ENCODE measurements at places on chromosomes 11 and 22.

DNA sequence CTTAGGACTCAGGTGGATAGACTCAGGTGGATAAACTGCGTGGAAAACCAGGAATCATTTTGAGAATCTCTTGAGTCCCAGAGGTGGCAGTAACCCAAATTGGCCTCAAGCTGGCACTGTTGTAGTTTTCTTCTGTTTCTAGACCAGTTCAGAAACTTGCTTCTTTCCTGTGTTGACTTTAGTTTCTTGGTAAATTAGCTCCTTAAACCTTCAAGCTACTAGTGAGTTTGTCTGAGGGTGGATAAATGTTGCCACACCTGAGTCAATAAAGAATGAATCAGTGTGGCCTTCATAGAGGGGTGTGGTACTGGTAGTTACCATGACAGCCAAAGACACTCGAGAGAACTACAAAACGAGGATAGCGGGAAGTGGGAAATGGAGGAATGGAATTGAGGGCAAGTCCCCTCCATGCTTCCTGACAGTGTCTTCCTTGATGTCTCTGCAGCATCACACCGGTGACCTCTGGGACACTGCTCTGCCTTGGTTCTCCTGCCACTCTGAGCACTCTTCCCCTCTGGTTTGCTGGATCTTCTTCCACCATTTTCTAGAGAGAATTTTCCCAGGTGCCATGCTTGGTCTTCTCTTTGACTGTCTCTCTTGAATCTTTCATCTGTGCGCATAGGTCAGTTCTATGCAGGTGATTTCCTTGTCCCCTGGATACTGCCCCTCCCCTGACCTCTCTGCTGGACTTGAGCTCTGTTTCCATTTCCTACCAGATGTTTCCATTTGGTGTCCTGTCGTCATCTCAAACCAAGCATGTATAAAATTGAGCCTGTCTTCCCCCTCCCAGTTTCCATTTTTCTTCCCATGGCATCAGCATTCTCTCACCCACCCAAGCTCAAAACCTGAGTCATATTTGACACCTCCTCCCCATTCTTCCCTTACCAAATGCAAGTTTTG lies 7.2 kb downstream of the POLD4 start:
- no peak for DNase-seq

DNA sequence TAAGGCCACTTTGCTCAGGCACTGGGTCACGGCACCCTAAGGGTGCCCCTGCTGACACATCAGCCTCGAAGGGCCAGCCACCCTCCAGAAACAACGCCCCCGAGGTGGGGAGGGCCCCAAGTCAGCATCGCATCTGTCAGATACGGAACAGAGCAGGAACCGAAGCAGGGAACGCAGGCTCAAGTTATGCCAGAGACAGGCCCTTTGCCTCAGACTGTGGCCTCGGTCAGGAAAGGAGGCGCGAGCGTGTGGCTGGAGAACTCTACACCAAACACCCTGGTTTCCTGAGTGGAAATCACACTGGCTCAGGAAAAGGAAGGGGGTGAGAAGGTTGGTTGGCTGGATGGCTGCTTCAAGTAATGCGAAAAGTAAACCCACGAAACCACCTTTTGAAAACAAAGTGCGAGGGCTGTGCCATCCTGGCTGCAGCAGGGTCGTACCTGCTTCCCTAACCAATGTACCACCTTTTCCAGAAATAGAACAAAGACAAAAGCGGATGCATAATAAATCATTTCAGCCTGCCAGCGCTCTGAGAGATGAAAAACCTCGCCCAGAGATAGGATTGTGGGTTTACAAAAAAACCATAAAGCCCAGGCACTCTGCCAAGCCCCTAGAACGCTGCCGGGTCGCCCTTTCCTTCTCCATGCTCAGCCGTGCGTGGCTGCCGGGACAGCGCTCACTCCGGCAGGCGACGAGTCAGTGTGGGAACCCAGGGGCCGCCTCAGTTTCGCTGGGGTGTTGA lies 38.6 kb downstream of the TRMU start:
- no peak for DNase-seq

- DNase-seq = peak; percentile 44
These were observed 657 bp upstream of the MAPK8IP2 start for GRCh38 chr22:50599816-50600455.

DNA sequence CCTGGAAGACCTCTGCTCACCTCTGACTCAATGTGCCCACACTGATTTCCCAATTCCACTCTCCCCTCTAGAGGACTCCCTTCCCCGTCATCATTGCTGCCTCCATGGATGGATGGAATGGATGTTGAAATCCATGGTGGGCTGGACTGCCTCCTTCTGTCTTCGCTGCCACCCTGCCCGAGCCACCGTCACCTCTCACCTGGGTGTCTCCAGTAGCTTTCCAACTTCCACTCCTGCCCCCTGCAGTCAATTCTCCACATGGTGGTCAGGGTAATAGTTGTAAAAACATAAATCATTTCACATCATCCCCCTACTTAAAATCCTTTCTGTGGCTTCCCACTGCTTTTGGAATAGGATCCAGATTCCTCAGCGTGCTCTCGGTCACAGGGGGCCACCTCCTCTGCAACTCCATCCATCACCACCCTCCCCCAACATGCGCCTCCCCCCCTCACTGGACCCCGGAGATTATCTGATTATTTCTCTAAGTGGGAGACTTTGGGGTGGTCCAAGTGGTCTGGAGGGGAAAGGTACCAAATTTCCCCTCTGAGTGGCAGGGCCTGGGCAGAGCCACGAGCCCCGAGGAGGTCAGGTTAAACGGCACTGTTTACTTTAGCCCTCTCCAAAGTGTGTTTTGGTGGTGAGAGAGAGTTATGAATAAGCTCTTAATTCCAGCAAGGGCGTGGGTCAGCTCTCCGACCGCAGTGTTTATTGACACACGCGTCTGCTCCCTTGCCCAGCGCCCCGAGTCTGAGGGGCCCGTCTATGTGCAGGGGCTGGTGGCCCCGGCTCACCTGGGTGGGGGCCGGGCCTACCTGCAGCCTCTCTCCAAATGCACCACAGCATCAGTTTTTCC lies 313.7 kb downstream of the MN1 start:
- DNase-seq = no peak

GRCh38 chr11:2581931-2582350 lies 117.9 kb downstream of the KCNQ1OT1 start:
- DNase-seq = no peak

DNA sequence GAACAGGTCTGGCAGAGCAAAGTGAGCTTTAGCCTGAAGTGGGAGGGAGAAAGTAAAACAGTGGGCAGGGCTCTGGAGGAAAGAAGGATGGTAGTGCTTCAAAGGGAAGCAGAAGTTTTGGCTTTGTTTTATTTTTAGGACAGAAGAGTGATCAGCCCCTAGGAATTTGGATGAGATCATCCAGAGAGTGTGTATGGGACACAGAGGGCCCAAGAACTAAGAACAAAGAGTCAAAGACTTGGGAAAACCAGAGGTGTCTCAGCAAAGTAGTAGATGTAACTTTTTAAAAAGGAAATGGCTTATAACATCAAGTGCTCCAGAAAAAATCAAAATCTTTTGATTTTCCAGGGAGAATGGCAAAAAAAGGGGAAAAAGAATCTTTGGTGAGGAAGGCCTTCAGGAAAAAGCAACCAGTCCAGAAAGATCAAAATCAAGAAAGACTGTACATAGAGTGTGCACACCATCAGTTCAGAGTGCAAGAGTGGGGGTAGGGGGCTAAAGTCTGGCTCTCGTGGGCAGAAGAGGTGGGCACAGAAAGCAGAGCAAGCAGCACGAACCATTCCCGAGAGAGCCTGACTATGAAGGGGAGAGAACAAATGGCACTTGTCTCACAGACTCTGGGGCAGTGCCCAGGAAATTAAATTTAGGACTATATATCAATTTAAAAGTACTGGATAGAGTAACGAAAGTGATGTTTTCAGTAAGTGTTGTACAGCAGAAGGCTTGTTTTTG lies 30.0 kb downstream of the MAPK1 start:
- no peak for DNase-seq

- DNase-seq = no peak
These were observed 267.6 kb downstream of the KIRREL3 start for GRCh38 chr11:126732981-126733380.

DNA sequence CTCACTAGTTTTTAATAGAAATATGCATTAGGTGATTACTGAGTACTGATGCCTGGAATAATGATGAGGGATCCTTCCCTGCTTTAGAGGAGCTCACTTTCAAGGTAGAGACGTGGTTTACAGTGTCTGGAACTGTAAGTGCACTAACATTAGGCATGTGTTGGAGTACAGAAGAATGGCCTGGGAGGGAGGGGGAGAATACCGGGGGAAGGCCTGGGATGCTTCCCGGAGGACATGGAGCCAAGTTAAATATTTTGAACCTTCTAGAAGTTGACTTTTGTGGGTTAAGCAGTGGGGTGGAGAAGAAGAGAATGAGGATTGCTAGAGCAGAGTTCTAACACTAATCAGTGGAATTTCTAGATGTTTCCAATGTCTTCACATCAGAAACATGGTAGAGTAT lies 261.6 kb downstream of the NELL1 start:
- DNase-seq = no peak

GRCh38 chr11:78467931-78468330 lies 50.3 kb upstream of the GAB2 start:
- DNase-seq = no peak

DNA sequence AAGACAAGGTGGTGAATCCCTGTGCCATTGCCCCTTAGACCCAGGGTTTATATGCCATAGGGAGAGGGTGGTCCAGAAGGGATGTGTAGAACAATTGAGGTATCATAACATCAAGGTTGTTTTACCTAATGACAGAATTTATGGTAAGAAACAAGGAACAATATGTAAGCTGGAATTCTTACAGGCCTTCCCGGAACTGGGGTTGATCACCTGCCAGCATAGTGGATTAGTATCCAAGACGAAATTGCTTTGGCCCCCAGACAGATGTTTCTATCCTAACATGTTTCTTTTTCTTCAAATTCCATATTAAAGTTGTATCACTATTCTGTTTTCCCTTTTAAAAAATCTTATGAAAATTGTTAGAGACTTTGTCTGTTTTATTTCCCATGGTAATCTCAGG lies 343.8 kb upstream of the ANO3 start:
- no peak for DNase-seq

GRCh38 chr22:26568207-26568706 lies 21.7 kb downstream of the TPST2 start:
- DNase-seq = no peak

DNA sequence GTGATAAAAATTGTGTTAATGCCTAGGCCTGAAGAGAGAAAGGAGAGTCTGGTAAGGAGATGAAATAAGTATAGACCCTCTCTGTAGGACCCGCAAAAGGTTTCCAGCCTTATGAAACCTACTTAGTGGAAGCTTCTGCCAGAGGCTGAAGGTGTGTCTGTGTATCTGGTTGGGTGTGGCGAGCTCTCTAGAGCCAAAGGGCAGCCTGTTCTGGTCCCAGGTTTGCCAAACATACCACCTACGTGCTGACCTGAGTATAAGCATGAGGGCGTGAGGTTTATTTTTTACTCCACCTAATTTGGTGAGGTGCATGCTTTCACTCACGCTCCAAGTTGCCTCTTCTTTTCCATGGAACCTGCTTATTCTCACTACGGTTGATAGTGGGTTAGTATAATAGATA lies 5.6 kb downstream of the CSTPP1 start:
- no peak for DNase-seq

GRCh38 chr11:58561394-58562098 lies 14.1 kb downstream of the LPXN start:
- no peak for DNase-seq

DNA sequence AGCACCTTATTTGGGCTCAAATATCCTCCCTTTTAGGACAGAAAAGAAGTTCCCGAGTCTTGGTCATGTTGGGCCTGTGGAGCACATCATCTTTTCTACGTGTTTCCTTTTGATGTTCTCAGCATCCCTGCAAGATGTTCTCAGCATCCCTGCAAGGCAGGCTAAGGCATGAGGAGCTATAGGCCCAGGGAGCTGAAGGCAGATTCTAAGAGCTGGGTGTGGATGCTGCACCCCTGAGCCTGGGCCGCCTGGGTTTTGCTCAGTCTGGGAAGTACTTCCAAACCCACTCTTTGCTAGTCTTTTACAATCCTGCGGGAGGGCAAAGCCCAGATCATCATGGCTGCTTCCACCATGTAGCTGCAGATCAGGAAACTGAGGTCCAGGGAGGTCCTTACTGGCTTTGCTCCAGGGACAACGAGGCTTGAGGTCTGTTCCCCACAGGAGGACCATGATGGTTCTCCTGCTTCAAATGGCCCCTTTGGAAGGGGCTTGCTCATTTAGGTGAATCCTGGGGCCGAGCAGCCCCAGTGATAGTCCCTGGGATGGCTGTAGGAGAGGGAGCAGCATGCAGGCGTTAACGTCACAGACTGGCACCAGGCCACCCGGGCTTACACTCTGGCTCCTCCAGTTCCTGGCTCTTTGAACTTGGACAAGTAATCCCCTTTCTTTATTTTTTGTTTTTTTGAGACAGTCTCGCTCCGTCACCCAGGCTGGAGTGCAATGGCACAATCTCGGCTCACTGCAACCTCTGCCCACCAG lies 10.6 kb downstream of the LRRC75B start:
- DNase-seq = no peak

- peak; percentile 26 for DNase-seq
These were observed 2.3 kb downstream of the KRTAP5-11 start for GRCh38 chr11:71580057-71581003.

- DNase-seq = no peak
These were observed 25.9 kb downstream of the OTOG start for GRCh38 chr11:17572791-17573460.

DNA sequence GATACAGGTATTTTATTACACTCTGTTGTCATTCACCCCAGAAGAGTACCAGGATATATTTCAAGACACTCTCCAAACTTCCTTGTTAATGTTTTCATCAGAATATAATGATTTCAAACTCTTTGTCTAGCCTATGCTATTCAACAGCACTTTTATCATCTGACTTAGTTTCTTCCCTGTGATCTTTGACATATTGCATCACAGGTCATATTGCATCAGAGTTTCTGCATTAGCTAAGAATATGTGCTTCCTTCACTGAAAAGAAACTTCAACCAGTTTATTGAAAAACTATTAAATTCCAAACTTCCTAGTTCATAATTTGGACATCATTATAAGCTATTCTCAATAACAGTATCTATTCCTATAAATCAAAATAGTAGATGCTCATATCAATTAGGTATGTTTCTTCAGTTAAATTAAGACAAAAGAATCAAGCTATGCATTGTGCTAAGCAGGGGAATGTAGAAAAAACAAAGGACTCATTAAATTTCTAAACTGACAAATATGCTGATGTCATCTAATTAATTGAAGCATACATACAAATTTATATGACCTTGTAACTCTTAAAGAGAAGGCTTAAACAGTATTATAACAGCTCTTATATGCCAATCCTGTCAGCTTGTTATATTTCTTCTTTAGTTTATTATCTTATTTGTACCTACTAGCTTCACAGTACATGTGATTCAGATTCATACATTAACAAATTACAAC lies 361.8 kb upstream of the LUZP2 start:
- DNase-seq = no peak

GRCh38 chr22:23458663-23459541 lies 121.2 kb downstream of the IGLL1 start:
- DNase-seq = no peak

GRCh38 chr11:13269775-13270174 lies 7.8 kb upstream of the BMAL1 start:
- DNase-seq = no peak

All from activated CD4-positive, alpha-beta T cell treated with anti-CD3 and anti-CD28 coated beads, Interleukin-2, amount 50 U/mL, for 4 hours (primary cell).